ENCODE measurements at places on chromosomes 11 and 22.

DNA sequence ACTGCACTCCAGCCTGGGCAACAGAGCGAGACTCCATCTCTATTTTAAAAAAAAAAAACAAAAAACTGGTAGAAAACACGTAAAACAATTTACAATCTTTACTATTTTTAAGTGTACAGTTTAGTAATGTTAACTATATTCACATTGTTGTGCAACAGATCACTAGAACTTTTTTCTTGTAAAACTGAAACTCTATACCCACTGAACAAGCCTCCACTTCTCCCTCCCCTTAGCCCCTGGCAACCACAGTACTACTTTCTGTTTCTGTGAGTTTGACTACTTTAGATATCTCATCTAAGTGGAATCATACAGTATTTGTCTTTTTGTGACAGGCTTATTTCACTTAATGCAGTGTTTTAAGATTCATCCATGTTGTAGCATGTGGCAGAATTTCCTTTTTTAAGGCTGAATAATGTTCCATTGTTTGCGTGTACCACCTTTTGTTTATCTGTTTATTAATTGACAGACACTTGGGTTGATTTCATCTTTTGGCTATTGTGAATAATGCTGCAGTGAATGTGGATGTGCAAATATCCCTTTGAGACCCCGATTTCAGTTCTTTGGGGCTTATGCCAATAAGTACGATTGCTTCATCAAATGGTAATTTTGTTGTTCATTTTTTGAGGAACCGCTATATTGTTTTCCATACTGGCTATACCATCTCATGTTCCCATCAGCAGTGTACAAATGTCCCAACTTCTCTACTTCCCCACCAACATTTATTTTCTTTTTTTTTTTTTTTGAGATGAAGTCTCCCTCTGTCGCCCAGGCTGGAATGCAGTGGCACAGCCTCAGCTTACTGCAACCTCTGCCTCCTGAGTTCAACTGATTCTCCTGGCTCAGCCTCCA is 11.0 kb downstream of the DDB2 start:
- DNase-seq, result no peak

GRCh38 chr22:24009227-24010017 is 1.7 kb upstream of the CABIN1 start:
- no peak for DNase-seq

GRCh38 chr11:12288212-12288930 is 89.0 kb upstream of the PARVA start:
- peak; percentile 41 for DNase-seq

- DNase-seq, result no peak
Measured at GRCh38 chr11:35265755-35266454, 126.9 kb downstream of the CD44 start.

- DNase-seq, result no peak
Measured at GRCh38 chr11:110858547-110858921, 146.3 kb upstream of the ARHGAP20 start.

GRCh38 chr22:46111645-46112306 is 38.5 kb upstream of the PPARA start:
- DNase-seq, result no peak

DNA sequence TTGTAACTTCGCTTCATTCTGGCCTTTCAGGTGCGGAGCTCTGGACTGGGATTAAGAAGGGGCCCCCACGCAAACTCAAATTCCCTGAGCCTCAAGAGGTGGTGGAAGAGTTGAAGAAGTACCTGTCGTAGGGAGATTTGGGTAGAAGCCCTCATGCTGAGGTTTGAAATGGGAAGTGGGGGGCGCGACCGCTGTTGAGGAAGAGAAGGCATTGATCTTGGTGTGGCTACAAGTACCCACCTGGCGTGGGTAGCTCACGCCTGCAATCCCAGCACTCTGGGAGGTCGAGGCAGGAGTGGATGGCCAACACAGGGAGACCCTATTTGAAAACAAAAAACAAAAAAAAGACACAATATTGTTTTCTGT is 779 bp downstream of the SELENOH start:
- DNase-seq, result no peak

DNA sequence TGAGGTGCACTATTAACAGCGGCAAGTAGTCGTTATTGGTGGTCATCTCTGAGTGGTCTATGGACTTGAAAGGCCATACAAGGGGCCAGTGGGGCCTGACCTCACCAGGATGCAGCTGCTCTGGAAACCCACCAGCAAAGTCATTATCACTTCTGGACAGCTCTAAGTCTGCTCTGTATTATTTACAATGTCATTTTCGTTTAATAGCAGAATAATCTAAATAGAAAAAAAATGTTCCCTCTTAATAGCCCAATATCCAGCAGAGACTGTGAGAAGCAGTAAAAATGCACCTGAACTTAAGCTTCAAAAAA is 85.0 kb upstream of the EED start:
- DNase-seq, result no peak

DNA sequence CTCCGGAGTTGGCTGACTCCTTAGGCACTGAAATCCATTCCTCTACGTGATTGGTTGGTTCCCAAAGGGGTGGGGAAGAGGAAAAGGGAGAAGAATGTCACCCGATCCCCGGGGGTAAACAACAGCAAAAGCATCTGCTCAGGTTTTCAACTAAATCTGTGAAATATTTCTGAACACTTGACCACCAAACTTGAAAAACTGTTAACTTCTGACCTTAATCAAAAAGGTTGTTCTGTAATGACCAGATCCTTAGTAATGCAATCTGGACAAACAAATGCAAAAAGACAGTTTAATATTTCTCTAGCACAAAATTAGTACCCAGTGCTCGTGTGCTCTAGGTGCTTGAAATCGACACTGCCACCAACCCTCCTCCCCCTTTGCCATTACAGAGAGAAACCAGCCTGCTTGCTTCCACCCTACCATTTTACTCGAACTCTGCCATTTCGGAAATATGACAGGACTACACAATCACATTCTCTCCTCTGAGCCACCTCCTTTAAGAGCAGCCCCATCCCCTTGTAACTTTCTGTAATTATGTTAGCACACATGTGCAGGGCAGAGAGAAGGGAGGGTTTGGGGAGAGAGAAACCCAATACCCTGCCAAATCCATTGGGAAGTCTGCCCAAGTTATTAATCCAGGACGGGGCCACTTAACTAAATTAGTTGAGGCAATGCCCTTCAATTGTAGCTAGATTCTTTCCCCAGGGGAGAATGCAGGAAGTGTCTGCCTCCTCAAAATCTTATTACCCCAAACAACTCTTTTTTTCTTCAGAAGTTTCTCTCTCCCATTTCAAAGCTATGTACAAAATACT is 113.8 kb downstream of the RBFOX2 start:
- DNase-seq, result no peak

GRCh38 chr11:15852179-15852578 is 504.2 kb downstream of the SOX6 start:
- DNase-seq, result no peak

DNA sequence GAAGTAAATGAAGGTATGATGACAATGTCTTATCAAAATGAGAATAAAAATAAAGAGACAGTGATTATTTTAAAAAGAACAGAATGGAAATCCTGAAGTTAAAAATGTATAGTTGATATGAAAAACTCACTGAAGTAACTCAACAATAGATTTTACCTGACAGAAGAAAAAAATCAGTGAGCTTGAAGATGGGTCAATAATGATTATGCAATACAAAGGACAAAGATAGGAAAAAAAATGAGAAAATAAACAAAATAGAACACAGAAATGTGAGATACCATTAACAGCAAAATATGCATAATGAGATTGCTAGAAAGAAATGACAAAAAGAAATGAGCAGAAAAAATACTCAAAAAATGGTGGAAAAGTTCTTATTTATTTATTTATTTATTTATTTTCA is 19.1 kb upstream of the APLNR start:
- no peak for DNase-seq

- no peak for DNase-seq
Measured at GRCh38 chr22:44392446-44392921, 79.7 kb upstream of the SHISAL1 start.

- DNase-seq, result no peak
Measured at GRCh38 chr22:33296941-33297340, 238.8 kb upstream of the SYN3 start.

DNA sequence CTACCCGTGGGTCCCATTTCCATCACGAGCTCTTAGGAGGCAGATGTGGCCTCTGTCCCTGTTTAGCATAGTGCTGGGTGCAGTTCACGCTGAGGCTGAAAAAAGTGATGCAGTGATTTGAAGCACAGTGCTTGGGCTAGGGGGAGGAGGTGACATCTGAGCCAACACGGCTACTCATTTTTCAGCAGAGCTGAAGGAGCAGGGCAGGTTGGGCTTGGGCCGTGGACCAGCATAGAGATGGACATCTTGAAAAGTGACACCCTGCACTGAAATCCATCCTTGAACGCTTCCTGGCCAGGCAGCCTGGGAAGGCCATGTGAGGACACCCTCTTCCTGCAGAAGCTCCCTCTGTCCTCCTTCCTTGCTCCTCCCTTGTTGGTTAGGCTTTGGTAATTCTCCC is 66.4 kb downstream of the ADAMTS15 start:
- no peak for DNase-seq

- DNase-seq, result no peak
Measured at GRCh38 chr11:10164621-10165020, 129.4 kb downstream of the SBF2 start.

- peak; percentile 43 for DNase-seq
Measured at GRCh38 chr22:38412435-38413084, 42.4 kb downstream of the KCNJ4 start.

GRCh38 chr22:20858615-20859416 is at the start of the genes PI4KA and SNAP29:
Gene PI4KA (minus strand): TSS chr22:20858811. CDS start chr22:20858725, 86 bp downstream.
Gene SNAP29 (plus strand): TSS chr22:20859007. CDS start chr22:20859111, 104 bp downstream.
- DNase-seq, result peak; percentile 97

- no peak for DNase-seq
Measured at GRCh38 chr11:63142459-63142858, 1.6 kb downstream of the SLC22A24 start.

GRCh38 chr22:49979587-49980264 is 19.2 kb downstream of the PIM3 start:
- peak; percentile 30 for DNase-seq

DNA sequence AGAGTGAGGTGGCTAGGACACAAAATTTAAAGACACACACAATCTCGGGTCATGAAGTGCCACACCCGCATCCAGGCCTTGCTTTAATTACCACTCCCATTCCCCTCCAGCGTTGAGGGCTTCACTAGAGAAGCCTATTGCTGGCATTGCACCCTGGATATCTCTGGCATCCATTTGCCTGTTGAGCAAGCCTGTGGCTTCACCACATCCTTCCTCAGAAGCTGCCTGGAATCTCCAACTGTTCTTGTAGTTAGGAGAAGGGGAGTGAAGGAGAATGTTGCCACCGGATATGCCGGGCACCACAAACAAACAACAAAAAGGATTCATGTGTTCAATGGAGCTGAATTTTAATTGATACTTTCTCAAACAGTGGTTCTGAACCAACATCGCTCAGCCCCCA is 34.4 kb upstream of the RCN1 start:
- no peak for DNase-seq

- no peak for DNase-seq
Measured at GRCh38 chr11:93131709-93132108, 66.1 kb downstream of the SLC36A4 start.

GRCh38 chr22:37267661-37268413 is 14.5 kb upstream of the CYTH4 start:
- DNase-seq, result no peak

GRCh38 chr11:38252620-38253019 is 1654.6 kb upstream of the RAG2 start:
- DNase-seq, result no peak

DNA sequence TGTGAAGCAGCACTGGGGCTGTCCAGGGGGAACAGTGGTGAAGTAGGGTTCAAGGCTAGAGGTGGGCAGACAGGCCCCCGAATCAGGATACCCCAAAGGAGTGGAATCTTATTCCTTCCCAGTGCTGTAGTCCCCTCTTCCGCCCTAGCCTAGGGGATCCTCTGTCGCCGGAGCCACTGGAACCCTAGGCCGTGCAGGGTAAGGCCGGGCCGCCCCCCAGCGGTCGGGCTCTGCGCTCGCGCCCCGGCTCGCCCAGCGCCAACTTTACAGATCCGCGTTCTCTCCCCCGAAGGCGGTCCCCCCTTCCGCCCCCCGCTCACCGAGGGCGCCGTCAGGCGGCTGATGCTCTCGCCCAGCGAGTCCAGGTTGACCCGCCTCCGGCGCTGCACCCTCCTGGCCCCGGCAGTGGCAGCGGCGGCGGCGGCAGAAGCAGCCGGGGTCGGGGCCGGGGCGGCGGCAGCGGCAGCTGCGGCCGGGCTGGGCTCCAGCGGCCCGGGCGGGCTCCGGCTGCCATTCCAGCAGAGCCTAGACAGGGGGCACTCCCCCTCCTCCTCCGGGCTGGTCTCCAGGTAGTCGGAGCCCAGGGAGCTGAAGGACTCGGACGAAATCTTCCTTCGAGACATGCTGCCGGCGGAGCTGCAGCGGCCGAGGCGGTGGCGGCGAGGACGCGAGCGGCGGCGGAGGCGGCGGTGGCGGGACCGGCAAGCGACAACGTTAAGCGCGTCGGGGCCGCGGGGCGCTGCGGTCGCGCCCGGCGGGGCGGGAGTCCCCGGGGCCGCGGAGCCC is 650 bp downstream of the GUCY1A2 start:
- no peak for DNase-seq

DNA sequence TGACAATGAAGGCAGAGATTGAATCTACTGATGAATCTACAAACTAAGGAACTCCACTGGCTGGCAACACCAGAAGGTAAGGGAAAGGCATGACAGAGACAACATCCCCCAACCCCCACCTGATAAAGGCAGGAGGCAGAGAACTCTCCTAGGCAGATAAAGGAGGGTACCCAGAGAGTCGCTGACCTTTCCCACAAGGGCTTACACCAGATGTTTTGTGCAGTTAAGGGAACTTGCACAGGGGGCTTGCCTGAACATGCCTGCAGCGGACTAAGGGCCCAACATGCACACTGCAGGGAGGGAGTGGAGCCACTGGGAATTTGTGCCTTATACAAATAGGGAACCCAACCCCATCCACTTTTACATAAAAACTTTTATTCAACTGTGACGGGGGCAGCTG is 1996.9 kb upstream of the RAG2 start:
- no peak for DNase-seq

DNA sequence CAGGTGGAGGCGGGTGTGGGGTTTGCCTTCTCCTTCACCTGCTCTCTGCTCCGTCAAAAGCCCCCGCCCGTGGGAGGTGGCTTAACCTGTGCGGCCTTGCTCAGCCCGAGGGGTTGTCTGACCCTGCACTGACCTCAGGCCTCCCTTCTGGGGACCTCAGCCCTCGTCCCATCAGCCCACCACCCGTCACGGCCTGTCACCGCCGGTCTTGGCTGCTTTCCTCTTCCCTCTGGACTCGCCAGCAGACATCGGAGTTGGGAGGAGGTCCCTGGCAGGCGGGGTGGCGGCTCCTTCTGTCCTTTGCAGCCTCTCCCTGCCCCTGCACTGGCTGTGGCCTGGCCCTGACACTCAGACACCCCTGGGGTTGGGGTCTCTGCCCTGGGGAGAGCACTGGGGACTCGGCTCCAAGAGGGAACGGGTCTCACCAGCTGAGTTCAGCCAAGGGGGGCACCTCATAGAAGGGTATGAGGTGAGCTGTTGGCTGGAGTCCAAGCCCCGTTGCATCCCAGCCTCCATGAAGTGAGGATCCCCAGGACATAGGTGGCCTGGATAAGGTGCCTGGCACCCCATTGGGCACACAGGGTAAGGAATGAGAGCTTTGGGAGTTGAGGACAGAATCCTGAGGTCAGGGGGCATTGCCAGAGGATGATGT is 999.6 kb downstream of the BRD1 start:
- DNase-seq, result no peak

- DNase-seq, result no peak
Measured at GRCh38 chr11:80837051-80837450, 1396.2 kb upstream of the TENM4 start.
